ENCODE measurements at places on chromosomes 13 and 19. TPM values are rescaled to one million over a fixed set of nuclear protein-coding genes. Genes with fewer than 3 reads are reported as not detected.

Gene PSG11
- not detected for total RNA-seq

Gene RNF225
- not detected for total RNA-seq

Gene ZNF763
- 4.1 TPM for total RNA-seq

Gene MYO9B
- 60.1 TPM for total RNA-seq

DNA sequence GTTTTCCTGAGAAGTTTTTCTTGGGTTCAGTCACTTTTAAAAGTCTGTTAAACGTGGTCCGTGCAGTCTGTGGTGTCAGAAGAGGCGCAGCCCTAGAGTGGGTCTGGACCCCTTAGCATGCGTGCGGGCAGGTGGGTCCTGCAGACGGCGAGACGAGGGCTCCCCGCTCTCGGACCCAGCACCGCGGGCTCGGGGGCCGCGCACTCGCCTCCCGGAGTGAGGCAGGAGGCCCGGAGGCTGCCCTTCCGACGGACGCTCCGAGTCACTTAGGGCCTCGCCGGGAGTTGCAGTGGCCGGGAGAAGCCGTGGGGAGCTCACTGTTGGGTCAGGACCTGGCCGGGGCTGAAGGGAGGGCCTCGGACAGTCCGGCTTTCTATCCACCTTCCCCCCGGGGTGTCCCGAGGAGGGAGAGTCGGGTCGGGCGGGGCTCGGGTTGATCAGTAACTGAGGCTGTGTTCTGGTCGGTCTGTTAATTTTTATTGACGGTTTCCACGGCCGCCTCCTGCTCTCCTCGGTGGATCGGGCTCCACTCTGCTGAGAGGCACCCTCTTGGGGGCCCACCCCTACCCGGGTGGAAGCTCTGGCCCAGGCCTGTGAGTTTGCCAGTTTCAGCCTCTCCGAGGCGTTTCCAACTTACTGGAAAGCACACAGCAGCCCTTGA lies 1.3 kb downstream of the PTBP1 start:
- no peak for DNase-seq

GRCh38 chr13:20495087-20496023 lies 30.3 kb downstream of the CRYL1 start:
- no peak for DNase-seq

DNA sequence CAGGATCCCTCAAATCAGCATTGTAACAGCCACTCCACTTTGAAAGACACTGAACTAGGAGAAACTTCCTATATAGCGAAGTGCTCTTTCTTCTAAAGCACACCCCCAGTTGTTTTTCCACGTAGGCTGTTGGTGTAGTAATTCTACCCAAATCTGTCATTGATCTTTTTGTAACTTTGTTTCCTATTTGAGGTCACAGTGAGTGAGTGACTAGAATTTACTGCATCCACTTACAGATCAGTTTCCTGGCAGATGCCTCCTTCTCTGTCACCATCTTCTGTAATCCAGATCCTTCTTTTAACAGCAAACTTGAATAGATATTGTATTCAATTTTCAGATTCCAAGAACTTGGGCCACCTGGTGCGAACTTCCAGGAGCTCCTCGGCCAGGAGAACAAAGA lies 15.3 kb downstream of the ZAR1L start:
- no peak for DNase-seq

DNA sequence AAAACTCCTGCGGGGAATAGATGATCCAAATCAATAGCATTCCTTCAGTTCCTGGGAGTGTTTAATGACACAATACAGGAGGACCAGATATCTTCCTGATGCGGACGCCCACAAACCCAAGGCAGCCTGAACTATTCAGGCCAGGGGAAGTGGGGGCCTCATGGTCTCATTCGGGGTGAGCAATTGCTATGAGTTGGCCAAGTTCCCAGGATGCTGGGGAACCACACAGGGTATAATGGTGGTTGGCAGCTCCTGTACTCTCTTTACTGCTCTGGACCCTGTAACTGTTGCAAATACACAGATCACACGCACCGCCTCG lies 401.2 kb downstream of the IRS2 start:
- DNase-seq = no peak

- DNase-seq = no peak
These were observed 22.2 kb downstream of the PCID2 start for GRCh38 chr13:113186061-113186900.

DNA sequence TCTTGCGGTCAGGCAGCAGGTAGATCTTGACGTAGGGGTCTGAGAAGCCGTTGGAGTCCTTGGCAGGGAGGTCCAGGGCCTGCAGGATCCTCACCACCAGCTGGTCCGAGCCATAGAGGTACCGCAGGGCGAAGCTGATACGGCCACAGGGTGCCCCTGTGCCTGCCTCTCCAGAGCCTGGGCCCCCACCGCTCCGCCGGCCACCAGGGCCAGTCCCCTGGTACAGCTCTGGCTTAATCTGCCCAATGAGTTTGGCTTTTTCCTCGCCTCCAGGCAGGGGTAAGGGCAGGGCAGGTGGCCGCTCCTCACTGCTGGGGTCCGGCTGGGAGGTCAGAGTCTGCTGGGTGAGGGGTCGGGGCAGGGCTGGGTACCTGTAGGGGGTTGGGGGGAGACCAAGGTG lies 9.9 kb downstream of the SYT3 start:
- DNase-seq = no peak

DNA sequence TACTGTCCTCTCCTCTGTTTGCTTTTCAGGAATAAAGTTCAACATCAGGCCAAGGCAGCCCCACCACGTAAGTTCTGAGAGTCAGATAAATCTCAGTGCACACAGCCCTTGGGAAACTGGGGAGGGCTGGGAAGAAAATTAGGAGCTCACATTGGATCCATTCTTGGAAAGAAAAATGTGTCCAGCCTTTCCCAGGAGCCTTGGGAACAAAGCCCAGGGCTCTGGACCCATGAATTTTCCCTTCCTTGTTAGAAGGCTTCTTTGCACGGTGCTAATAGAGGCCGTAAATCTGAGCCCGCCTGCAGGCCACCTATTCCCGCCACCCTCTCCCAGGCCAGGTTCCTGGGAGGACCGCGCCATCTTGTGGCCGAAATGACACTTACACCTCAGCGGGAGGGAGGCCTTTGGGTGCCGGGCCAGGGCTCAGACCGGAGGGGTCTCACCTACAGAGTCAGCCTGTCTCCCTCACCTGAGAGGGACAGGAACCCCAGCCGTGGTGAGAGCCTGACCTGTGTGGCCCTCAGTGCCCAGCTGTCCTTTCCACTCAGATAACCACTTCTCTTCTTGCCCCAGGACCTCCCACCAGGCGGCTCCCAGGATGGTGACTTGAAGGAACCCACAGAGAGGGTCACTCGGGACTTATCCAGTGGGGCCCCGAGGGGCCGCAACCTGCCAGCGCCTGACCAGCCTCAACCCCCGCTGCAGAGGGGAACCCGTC lies 25.1 kb upstream of the KCTD15 start:
- no peak for DNase-seq
